ENCODE measurements at places on chromosomes 2 and 18.

GRCh38 chr2:16658076-16658739 is 7.4 kb downstream of the CYRIA start:
- DNase-seq = no peak

- no peak for DNase-seq
Measured at GRCh38 chr2:67627456-67628207, 230.5 kb downstream of the ETAA1 start.

- DNase-seq = no peak
Measured at GRCh38 chr2:28119631-28120030, 229.1 kb downstream of the BABAM2 start.

GRCh38 chr2:127100251-127101047 is 6.5 kb downstream of the BIN1 start:
- no peak for DNase-seq

- no peak for DNase-seq
Measured at GRCh38 chr2:240746671-240747070, 55.0 kb downstream of the AQP12A start.

- no peak for DNase-seq
Measured at GRCh38 chr2:75288760-75289159, 89.4 kb upstream of the TACR1 start.

DNA sequence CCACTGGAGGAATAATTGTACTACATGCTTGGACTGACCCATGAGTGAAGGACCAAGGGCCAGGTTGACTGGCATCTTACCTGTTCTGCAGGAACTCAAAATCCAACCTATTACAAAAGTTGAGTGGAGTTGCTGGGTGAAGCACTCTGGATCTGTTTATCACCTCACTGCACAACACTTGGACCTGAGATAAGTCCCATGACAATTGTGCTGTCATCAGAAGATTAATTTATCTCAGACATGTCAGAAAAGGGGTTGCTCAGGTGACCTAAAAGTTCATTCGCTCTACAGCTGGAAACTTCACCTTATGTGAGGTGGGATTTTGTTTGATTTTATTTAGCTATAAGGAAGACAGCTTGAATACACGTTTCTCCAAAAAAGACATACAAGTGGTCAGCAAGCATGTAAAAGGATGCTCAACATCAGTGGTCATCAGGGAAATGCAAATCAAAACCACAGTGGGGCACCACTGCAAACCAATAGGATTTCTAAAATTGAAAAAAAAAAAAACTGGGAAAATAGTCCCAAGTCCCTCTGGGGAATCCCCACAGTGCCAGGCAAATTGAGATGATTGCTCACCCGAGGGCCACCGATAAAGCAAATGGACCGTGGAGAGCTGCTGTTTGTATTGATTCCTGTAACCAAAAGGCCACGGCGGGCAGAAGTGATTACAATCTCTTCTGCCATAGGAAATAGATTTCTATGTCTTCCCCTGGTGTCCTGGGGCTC is 65.8 kb upstream of the SLC35F5 start:
- no peak for DNase-seq

- DNase-seq = no peak
Measured at GRCh38 chr2:1972422-1972821, 228.1 kb upstream of the PXDN start.

GRCh38 chr18:12567849-12568248 is 90.1 kb downstream of the SPIRE1 start:
- no peak for DNase-seq

DNA sequence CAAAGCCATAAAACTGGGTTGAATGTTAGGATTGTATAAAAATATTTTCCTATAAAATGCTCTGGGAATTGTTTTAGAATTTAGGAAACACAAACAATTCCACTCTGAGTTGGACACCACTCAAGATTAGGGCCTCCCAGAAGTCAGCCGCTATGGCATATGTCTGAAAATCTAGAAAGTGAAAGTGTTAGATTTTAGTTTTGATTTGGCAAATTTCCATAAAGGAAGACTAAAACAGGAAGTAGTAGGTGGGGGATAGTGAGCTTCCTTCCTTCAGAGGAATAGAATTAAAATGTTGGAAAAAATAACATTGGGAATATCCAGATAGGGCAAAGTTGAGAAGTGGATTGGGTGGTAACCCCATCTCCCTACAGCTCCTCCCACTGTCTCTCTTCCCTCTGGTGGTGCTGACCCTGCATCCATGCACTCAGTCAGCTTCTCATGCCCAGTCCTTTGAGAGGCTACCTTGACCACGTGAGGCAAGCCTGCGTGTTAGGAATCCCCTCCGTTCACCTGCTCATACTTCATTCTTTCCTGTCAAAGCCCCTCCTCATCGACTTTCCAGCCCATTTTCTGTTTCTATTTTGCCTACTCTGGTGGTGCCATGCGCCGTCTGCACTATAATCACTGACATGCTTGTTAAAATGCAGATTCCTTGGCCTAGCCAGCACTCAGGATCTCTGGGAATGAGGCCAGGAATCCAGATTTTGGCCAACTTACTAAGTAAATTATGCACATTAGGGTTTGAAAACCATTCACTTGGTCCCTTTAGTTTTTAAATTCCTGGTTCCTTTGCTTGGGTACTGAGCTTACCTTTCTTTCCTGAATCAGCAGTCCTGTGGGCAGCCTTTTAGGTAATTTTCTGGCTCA is 83.5 kb downstream of the POLE4 start:
- DNase-seq = no peak

- DNase-seq = no peak
Measured at GRCh38 chr18:8800445-8800844, 95.1 kb downstream of the MTCL1 start.

- DNase-seq = peak; percentile 16
Measured at GRCh38 chr18:50992351-50992762, 24.5 kb downstream of the ELAC1 start.

GRCh38 chr18:3472681-3473544 is 22.9 kb downstream of the TGIF1 start:
- DNase-seq = no peak

GRCh38 chr2:237557633-237558015 is 8.8 kb upstream of the PRLH start:
- no peak for DNase-seq

GRCh38 chr2:135797497-135798274 is 39.3 kb downstream of the LCT start:
- peak; percentile 88 for DNase-seq

- no peak for DNase-seq
Measured at GRCh38 chr2:231378026-231378722, 17.3 kb upstream of the B3GNT7 start.

GRCh38 chr2:200661477-200661876 is 75.7 kb downstream of the AOX1 start:
- no peak for DNase-seq

- DNase-seq = no peak
Measured at GRCh38 chr2:240351088-240351741, 84.2 kb upstream of the GPC1 start.

- DNase-seq = no peak
Measured at GRCh38 chr2:172943539-172943938, 132.1 kb upstream of the MAP3K20 start.

GRCh38 chr2:46914578-46915230 is 902 bp downstream of the MCFD2 start:
- DNase-seq = no peak

DNA sequence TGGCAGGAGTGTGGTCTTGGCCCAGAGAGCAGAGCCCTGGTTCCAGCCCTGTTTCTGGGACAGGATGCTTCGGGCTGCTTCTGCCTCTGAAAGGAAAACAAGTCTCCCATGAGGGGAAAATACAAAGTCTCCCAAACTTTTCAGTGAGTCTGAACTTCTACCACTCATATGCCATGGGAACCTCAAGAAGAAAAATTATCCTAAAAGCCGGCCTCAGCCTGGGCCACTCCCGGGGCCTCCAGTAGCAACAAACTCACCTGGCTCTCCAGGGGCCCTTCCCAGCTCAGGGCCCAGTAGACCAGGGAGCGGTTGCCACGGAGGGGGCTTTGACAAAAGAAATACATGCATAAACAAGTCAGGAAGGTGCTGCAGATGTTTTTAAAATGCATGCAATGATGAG is 289.2 kb upstream of the HDAC4 start:
- no peak for DNase-seq

DNA sequence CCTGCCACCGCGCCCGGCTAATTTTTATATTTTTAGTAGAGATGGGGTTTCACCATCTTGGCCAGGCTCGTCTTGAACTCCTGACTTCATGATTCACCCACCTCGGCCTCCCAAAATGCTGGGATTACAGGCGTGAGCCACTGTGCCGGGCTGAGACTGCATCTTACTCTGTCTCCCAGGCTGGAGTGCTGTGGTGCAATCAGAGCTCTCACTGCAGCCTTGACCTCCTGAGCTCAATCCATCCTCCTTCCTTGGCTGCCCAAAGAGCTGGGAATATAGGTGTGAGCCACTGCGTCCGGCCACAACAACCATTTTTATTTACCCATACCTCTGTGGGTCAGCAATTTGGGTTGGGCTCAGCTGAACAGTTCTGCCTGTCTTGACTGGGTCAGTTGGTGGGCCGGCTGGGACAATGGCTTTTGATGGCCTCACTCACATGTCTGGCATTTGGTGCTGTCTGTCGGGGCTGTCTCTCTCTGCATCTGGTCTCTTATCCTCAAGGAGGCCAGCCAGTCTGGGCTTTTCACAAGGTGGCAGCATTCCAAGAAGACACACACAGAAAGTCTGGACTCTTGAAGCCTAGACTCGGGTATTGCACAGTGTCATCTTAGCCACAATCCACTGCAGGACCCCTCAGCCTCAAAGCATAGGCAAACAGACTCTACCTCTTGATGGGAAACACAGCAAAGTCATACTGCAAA is 116.8 kb upstream of the GATA6 start:
- DNase-seq = no peak

- DNase-seq = no peak
Measured at GRCh38 chr18:54946149-54946581, 13.1 kb downstream of the CCDC68 start.

- no peak for DNase-seq
Measured at GRCh38 chr18:48790226-48790863, 160.4 kb downstream of the SMAD7 start.

DNA sequence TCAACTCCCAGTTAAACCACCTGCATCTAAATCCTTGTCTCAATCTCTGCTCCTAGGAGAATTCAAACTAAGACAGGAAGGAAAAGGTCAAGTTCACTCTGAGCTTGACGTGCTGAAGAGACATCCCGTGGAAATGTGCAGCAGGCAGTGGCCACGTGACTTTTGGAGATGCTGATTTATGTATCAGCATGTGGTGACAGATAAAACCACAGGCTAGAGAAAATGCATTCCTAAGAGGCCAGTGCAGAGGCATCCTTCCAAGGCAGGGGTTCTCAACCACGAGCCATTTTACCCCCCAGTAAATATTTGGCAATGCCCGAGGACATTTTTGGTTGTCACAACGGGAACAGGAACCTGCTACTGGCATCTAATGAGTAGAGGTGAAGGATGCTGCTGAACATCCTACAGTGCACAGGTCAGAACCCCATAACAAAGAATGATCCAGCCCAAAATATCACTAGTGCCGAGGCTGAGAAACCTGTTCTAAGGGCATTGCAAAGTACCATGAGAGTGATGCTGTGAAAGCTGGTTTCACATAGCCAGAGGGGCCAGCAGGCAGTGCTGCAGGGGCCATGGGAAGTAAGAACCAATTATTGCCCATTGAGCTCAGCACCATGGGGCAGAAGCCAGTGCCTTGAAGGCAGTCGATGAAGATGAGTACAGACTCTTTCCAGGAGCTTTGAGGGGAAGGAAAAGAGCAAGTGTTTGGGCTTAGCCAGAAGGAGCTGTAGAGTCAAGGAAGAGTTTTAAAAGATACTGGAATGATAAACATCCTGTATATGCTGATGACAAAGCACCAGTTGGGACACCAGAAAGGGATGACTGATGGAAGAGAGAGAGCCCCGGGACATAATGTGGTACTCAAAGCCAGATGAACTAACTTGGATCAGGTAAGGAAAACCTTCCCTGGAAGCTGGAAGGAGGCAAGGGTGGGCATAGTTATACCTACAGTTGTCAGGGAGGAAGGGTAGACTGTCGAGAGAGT is 174.6 kb downstream of the HAUS1 start:
- no peak for DNase-seq

GRCh38 chr2:69459936-69460335 is 22.7 kb upstream of the NFU1 start:
- DNase-seq = no peak

DNA sequence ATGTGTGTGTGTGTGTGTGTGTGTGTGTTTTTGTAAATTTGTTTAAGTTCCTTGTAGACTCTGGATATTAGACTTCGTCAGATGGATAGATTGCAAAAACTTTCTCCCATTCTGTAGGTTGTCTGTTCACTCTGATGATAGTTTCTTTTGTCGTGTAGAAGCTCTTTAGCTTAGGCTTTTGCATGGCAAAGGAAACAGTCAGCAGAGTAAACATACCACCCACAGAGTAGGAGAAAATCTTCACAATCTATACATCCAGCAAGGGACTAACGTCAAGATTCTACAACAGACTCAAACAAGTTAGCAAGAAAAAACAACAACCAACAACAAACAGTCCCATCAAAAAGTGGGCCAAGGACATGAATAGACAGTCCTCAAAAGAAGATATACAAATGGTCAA is 336.7 kb upstream of the ATP5MC3 start:
- DNase-seq = no peak

DNA sequence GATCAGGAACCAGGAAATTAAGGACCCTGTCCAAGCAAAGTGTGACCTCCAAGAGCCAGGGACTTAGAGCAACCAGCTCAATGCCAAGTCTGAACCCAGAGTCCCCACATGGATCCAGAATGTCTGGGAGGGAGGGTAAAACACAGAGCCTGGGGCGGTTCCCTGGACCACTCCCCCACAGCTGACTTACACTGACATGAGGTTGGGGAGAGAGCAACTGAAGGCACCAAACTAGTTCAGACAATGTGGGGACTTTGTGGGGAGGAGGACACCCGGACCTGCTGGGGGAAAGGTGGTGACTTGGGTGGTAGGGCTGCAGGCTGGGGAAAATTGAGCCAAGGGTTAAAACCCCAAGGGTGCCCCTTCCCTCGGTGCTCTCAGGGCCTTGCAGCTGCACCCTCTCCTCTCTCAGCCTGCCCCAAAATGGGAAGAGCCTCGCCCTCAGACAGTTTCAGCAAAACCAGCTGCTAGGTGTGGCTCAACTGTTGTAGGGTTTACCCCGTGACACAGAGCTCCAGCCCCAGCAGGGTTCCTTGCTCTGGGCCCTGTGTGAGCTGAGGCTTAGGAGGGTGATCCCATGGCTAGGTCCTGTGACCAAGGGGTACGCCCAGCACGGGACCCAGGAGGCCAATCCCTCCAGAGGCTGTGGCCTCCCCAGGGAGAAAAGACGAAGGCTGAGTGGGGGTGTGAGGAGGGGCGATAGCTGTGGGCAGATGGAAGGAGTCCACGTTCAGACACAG is 28.6 kb downstream of the MARCO start:
- no peak for DNase-seq

DNA sequence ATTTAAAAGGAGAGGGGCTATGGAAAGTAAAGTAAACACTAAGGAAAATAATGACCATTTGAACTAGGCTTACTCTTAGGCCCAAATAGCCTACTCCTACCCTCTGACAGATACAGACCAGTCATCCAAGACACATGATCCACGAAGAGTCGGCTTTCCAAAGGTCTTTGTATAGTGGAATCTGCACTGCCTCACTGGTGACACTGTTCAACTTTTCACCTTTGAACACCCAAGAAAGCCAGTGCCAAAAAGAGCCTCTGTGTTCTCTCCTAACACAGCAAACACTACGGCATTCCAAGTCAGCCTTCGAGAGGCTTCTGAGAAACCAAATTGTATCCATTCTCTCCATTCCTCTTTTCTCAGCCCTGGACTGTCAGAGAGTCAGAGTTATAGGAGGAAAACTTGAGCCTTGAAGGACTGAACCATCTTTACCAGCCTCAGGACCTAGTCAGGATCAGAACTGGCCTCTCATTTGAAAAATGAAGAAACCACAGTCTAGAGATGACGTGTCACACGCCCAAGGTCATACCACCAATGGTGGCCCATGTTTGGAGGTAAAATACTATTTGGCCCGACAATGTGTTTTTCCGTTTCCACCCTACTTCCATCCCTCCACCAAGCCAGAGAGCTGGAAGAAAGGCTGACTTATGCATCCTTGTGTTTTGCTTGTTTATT is 267.4 kb upstream of the ACVR2A start:
- no peak for DNase-seq
